ENCODE measurements at places on chromosomes 5 and 9.
A peak's percentile ranks its signal among the peaks of the same experiment; 100 is the strongest.

DNA sequence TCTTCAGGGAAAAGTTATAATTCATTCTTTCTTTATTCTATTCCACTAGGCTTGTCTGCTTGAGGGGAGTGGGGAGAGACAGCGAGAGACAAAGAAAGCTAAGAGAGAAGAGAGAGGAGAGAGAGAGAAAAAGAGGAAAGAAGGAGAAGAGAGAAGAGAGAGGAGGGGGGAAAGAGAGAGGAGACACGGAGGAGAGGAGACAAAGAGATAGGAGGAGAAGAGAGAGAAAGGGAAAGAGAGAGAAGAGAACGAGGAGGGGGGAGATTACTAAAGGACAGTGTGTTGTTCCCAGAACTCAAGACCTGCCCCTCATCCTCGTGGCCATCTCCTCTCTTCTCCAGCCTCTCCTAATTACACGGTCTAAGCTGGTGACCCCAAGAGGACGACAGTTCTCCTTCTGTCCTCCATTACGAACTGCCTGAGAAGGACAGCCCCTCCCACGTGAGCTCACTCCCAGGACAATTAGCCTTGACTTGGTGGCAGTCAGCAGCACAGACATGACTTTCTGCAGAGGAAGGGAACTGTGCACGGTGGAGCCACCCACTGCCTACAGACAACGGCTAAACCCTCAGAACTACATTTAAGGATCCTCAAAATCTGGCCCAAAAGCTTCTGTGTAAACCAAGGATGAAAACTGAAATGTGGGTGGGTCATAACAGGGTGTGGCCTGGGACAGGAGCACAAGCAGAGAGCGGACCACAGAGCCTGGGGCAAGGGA, 99.1 kb downstream of the COL23A1 start:
- DNase-seq, result no peak

DNA sequence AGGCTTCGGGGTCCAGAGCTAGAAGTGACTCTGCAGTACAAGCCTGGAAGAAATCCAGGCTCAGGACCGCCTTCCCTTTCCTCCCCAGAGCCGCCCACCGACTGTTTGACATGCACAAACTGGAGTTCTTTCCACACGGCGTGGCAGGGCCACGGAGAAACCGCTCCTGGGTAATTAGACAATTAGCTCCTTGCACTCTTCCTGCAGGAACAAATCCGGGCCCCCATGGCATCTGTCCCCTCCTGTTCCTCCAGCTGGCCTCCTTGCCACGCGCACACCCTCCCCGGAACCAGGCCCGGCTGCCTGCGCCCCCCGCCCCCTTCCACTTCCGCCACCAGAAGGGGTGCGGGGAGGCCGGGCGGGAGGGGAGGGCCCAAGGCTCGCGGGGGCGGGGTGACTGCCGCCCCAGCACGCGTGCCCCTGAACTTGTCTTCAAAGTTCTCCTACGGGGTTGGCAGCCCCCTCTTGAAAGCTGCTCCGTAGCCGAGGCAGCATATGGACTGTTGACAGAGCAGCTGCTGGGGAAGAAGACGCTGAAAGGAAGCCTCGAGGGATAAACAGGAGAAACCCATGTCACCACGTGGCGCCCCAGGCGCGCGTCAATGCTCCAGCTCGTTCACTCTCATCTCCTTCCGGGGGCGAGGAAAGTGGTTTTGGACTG, 74.3 kb downstream of the SEC61B start:
- no peak for DNase-seq

- no peak for DNase-seq
Measured at GRCh38 chr5:163846512-163846911, 341.1 kb downstream of the MAT2B start.

DNA sequence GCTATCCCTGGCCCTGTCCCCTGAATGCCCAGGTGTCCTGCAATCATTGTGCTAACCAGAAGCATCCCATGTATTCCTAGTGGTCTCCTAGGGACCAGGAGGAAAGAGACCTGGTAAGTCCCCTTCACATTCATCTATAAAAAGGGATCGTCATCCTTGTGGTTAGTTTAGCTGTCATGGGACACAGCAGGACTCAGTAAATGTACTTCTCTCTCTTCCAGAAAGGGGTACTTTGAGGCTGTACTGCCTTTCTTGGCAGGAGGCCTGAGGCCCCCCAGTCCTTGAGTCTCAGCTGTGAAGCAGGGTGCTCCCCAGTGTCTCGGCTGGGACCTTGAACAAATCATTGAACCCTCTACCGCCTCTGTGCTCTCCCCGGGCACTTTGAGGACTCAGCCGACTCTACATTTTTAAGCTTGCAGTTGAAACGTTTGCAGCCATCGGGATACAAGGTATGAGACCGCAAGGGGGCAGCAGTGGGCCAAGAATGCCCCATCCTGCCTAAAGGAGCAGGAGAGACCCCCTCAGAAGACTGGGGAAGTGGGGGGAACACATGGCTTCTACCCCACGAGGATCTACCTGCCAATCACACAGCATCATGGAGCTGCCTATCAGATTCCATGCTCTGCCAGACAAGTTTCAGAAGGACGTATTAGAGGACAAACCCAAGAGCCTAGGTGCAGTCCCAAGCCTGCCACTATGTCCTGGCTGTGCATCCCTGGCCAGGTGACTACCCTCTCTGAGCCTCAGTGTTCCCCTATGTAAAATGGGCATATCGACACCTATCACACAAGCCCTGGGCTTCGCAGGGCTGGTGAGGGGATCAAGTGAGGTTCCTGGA, 2.4 kb upstream of the PHYKPL start:
- DNase-seq, result peak; percentile 63

GRCh38 chr5:169104937-169105494, 195.9 kb downstream of the SLIT3 start:
- DNase-seq, result no peak

DNA sequence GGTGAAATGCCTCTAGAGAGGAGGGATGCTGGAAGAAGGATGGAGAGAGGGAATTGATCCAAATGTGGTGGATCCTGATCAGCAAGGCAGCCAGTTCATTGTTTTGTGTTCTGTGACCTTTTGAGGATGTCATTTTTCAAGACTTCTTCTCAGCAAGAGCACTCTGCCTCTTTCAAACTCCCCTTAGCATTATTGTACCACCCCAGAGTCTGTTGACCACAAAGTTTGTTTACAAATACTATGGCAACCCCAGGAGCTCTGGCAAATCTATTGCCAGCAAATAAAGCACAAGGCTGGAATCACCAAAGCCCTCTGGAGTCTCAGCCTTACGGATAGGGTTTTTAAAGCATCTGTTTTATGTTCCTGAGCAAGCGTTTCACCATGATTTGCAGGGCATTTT, 76.2 kb upstream of the SLC1A3 start:
- no peak for DNase-seq

- DNase-seq, result no peak
Measured at GRCh38 chr9:80426992-80427391, 855.2 kb downstream of the TLE4 start.

GRCh38 chr5:177382423-177383029, 1.7 kb upstream of the SLC34A1 start:
- no peak for DNase-seq

- DNase-seq, result no peak
Measured at GRCh38 chr5:168137265-168137664, 154.2 kb upstream of the WWC1 start.

DNA sequence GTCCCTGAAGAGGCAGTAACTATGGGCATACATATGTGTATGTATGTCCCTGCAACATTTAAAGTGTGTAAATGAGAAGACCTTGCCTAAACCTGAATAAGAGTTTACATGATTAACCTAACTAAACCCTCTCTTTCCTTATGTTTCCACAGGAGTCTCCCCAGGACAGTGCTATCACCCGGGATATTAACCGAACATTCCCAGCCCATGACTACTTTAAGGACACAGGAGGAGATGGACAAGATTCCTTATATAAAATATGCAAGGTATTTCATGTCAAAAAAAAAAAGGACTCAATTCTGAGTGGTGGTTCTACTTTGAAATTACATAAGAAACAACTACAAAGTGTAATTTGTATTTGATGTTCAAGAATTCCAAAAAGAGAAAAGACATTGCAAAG, 31.7 kb downstream of the GPR21 start:
- DNase-seq, result no peak

DNA sequence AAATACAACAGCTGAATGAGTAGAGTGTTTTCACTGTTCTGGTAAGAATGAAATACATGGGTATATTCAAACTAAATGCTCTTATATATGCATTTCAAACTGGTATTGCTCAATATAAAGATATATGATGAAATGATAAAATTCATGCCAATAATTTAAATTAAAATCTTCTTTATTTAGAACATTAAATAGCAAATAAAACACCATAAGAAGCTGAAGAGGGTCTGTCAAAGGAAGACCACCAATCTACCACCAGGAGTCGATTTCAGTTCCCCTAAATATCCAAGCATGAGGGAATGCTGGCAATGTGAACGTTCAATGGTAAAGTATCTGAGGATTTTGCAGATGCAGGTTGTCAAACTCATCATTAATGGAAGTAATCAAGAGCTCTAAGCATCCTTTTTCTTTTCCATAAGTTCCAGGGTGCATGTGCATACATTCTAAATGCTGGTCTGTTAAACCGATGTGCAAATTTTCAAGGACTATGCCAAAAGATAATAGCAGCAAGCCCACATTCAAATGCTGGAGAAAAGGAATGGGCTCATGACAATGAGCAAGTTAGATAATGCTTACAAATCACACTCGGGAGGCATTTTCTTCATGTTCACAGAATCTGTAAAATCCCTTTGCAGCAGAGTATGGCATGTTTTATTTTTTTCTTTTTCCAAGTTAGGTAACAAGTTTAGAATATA, 118.8 kb upstream of the MTAP start:
- DNase-seq, result no peak

DNA sequence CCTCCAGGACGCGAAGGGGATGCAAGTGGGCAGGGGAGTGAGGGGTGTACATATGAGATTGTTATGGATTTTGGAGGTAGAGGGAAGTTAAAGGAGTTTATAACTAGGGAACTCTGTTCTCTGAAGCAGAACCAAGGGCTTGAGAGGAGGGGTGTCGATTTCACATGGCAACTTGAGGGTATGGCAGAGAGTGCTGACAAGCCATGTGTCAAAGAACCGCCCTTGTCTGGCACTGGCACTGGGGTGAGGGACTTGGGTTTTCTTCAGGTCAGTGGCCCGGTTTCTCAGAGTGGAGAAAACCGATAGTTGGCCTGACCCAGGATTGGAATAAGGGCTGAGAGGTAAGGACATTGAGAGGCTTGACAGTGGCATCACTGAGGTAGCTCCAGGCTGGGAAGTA, 47.7 kb upstream of the TESK1 start:
- no peak for DNase-seq

Measured in stimulated activated CD8-positive, alpha-beta memory T cell treated with anti-CD3 and anti-CD28 coated beads, Interleukin-4, amount 100 ng/mL, for 1 hour (primary cell).